T-helper 2 cell treated with Interferon-gamma antibody and Interleukin-4, amounts not matched to agents 100 ng/mL and 5 ng/mL, for 36 hours (primary cell): ENCODE measurements at places on chromosomes 5 and 9. TPM values are rescaled to one million over a fixed set of nuclear protein-coding genes. Genes with fewer than 3 reads are reported as not detected.

The RNF183 gene
- 0.45 TPM in 1 of 2 replicates, not detected in the other for total RNA-seq

The AGGF1 gene
- 23.7 and 26.1 TPM in 2 replicates for total RNA-seq

The CYSRT1 gene
- 0.23 and 0.27 TPM in 2 replicates for total RNA-seq

The RHOBTB3 gene
- 0.41 and 0.59 TPM in 2 replicates for total RNA-seq

The TAF11L10 gene
- total RNA-seq: not detected in 2 replicates

The TRAF1 gene
- total RNA-seq: 78.8 and 82.3 TPM in 2 replicates
